ENCODE measurements at places on chromosomes 3 and 15. TPM values are rescaled to one million over a fixed set of nuclear protein-coding genes. Genes with fewer than 3 reads are reported as not detected.

- peak; percentile 31 for DNase-seq
Measured at GRCh38 chr15:78667578-78668236, 26.7 kb upstream of the CHRNB4 start.

DNA sequence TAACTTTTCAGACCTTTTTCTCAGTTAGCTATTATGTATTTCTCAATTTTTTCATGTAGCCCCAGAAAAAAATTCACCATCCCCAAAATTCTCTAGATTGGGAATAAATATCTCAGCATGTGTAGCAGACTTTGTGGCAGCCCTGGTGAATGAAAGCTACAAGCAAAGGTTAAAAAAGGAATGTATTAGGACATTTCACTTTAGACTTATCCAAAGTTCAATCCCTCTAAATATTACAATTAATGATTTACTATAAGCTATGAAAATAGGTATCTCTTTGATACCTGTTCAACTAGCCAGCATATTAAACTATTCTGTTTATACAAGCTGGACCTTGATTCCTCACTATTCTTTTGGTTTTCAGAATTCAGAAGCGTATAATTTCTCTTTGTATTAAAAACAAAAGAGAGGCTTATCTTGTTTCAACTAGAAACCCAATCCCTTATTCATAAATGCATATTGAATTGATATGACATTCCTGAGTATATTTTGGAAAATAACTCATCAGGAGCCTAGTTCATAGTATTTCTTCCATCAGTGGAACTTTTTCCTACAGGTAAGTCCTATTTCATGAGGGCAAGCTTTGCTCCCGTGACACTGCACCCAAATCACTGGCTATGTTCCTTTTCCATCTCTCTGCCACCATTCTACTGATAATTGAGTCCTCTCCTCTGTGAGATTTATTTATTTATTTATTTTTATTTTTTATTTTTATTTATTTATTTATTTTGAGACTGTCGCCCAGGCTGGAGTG, 38.0 kb downstream of the WDR72 start:
- no peak for DNase-seq

GRCh38 chr3:25355998-25356397, 72.1 kb upstream of the RARB start:
- no peak for DNase-seq

GRCh38 chr3:186985661-186986364, 55.5 kb downstream of the ST6GAL1 start:
- DNase-seq: no peak

DNA sequence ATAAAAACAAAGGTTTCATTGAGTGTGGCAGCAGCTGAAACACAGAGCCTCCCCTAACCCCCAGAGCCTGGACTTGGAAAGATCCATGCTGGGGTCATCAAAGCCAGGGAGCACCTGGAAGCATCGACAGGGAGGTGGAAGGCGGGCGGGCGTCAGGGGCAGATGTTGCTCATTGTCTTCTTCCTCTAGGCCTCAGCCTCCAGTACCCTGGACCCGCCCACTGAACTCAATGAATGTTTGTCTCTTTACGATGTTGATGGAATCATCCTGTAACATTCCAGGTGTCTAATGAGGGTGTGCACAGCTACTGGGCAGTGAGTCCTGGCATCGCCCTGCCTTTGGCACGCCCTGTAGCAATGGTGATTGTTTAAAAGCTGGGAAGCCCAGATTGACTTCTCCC, 9.8 kb downstream of the GP5 start:
- DNase-seq: peak; percentile 62

GRCh38 chr3:189557824-189558223, 73.4 kb upstream of the TP63 start:
- no peak for DNase-seq

ZNF609 gene
- total RNA-seq: 32.8 TPM
